ENCODE measurements at places on chromosomes 11 and 22.

- peak overlapping the region; percentile 25 for H3K27ac ChIP-seq
- no peaks in the 10 kb centered on the region for H3K27me3 ChIP-seq
- H3K4me1 ChIP-seq, result peaks cover 33% of the 10 kb centered on the region
- H3K36me3 ChIP-seq, result no peaks in the 10 kb centered on the region
- H3K4me3 ChIP-seq, result peak overlapping the region; percentile 61
Observed at GRCh38 chr22:24423519-24424000, 3.8 kb upstream of the ADORA2A start.

DNA sequence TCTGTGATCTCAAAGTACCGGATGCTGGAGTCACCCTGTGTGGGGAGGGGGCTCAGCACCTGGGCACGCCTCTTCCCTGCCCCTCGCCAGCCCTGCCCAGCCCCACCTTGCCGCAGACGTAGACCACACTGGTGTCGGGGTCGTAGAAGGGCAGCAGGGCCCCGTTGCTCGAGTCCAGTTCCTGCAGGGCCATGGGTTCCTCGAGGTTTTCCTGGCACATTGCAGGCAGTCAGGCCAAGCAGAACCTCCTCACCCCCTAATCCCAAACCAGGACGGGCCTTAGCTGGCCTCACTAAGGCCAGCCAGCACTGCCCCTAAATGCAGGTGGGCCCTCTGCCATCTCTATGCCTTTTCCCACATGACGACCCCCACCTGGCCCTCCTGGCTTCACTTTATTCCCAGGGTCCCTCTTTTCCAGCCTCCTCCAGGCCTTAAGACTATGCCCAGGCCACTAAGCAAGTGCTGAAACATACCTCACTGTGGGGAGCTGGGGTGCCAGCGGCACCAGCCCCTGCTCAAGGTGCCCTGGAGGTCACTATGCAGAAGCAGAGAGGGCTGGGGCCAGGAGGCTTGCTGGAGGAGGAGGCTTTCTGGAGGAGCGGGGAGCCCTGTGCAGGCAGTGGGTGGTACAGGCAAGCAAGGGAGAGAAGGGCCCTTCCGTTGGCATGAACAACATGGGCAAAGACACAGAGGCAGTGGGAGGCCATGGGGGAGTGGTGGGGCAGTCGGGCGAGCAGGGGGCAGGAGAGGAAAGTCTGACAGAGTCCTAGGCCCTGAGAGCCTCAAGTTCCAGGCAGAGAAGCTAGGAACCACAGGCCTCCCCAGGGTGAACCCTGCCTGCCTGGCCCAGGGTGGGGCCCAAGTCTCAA, 2.8 kb downstream of the CORO1B start:
- peak overlapping the region; percentile 94 for H3K4me3 ChIP-seq
- H3K36me3 ChIP-seq, result peaks cover 3% of the 10 kb centered on the region
- no peak for DNase-seq
- peaks cover 61% of the 10 kb centered on the region for H3K4me1 ChIP-seq

- no peak overlapping the region for H3K4me3 ChIP-seq
- peaks cover 9% of the 10 kb centered on the region for H3K27me3 ChIP-seq
- H3K36me3 ChIP-seq, result no peaks in the 10 kb centered on the region
- no peak for DNase-seq
- no peak overlapping the region for H3K27ac ChIP-seq
- no peaks in the 10 kb centered on the region for H3K4me1 ChIP-seq
Observed at GRCh38 chr11:68867066-68867465, 25.4 kb upstream of the CPT1A start.

DNA sequence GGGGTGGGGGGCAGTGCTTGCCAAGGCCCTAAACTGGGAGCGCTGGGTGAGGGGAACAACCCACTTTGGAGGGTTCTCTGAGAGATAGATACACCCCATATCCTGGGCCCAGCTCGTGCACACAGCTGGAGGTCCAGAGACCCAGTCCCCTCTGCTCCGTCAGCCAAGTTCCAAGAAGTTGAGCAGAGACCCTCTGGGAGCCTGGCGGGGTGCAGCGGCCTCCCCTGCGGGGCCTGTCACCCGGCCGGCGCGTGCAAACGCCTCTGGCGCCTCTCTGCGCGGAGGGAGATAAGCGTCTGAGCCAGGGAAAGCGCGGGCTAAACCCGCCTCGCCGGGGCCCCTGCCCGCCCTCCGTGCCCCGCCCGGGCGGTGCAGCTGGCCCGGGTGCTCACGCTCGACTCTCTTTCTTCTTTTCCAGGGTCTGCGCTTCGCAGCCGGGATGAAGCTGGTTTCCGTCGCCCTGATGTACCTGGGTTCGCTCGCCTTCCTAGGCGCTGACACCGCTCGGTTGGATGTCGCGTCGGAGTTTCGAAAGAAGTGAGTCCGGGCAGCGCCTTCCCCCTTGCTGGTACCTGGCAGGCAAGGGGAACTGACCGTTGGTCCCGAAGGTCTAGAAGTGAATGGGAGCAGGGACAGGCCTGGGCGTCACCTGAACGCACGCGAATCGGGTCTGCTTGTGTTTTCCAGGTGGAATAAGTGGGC, 540 bp downstream of the ADM start:
- H3K36me3 ChIP-seq, result no peaks in the 10 kb centered on the region
- H3K4me3 ChIP-seq, result peak overlapping the region; percentile 98

DNA sequence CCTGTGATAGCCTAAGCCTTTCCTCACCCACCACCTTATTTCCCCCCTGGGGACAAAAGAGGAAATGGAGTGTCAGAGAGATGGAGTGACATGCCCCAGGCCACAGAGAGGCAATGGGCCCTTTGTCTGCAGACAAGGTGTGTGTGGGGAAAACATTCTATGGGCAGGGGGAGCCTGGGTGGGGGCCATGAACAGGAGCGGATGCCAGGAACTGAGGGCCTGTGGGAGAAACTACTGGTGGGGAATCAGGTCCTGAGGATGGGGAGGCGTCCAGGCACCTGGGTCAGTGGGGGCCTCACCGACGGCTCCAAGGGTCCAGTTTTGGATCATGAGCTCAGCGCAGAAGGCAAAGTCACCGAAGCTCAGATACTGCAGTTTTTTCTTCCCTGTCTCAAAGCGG, 3.0 kb downstream of the FIBP start:
- H3K27ac ChIP-seq, result no peak overlapping the region
- H3K36me3 ChIP-seq, result peaks cover 27% of the 10 kb centered on the region
- H3K4me3 ChIP-seq, result no peak overlapping the region
- no peak for DNase-seq
- H3K27me3 ChIP-seq, result no peaks in the 10 kb centered on the region
